AG09309 (cell line): ENCODE measurements at places on chromosomes 4 and X.
A peak's percentile ranks its signal among the peaks of the same experiment; 100 is the strongest.

GRCh38 chr4:122285285-122285684 lies 93.5 kb upstream of the ADAD1 start:
- DNase-seq, result no peak

GRCh38 chr4:10611673-10612072 lies 72.9 kb downstream of the CLNK start:
- DNase-seq, result peak; percentile 24

DNA sequence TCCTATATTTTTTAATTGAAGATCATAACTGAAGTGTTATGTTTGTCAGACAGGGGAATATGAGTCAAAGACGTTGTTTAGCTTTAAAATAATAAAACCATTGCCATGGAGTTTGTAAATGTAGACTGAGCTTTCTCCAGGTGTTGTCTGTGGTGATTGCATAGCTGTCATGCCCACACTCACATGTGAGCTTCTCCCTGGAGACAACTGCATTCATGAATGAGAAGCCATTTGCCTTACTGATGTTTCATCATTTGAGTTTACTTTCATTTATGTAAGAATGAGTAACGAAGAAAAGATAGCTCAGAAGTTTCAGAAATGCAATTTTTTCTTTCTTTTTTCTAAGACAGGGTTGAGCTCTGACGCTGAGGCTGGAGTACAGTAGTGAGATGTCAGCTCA lies 339.1 kb downstream of the GALNTL6 start:
- no peak for DNase-seq

DNA sequence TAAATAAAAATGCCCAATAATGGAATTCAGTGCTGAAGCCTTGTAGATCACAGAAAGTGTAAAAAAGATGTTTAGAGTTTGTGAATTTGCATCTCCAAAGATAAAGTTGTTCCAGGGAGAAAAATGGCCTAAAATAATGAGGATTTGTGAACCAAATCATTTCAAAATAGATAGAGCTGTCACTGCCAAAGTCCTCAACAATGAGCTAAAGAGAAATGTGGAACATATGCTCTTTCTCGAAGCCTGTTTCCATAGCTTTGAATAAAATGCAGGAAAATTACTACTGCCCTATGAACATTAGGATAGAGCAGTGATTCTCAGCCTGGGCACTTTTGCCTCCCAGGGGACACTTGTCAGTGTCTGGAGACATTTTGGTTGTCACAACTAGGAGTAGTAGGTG lies 3.4 kb upstream of the AP1S2 start:
- no peak for DNase-seq

- DNase-seq, result no peak
Observed at GRCh38 chr4:23972187-23972586, 82.3 kb upstream of the PPARGC1A start.

DNA sequence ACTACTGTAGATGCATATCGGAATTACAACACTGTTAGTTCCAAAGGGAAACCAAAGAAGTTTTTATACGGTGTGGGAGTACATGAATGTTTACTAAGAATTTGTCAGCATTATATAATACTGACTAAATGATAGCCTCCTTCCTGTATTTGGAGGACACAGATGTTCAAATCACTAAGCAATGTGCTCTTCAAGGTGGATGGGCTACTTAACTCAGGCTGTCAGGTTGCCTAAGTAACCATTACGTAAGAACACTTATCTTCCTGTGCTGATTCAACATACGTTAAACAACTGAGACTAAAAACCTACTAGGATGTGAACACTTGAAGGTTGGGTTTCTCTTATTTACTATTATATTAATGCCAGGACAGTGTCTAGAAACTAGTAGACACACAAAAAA lies 81.9 kb upstream of the HPGD start:
- peak; percentile 11 for DNase-seq

GRCh38 chr4:111400741-111401140 lies 744.5 kb upstream of the FAM241A start:
- DNase-seq, result peak; percentile 37

DNA sequence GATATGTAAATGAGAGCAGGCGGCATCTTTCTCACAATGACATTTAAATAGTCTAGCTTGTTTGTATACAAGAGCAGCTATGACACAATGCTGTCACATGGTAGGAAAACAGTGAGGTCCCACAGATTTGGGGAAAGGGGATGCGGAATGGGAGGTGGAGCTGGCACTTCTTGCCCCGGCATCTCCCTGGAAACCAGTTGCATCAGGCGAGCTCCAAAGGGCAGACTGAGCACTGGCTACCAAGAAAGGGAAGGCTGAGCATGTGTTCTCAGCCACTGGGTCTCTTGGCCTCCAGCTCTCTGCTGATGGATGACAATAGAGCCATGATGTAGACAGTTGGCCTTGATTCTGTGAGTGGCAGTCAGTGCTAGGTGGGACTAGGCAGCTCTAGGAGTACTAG lies 109.0 kb downstream of the UCHL1 start:
- DNase-seq, result no peak

DNA sequence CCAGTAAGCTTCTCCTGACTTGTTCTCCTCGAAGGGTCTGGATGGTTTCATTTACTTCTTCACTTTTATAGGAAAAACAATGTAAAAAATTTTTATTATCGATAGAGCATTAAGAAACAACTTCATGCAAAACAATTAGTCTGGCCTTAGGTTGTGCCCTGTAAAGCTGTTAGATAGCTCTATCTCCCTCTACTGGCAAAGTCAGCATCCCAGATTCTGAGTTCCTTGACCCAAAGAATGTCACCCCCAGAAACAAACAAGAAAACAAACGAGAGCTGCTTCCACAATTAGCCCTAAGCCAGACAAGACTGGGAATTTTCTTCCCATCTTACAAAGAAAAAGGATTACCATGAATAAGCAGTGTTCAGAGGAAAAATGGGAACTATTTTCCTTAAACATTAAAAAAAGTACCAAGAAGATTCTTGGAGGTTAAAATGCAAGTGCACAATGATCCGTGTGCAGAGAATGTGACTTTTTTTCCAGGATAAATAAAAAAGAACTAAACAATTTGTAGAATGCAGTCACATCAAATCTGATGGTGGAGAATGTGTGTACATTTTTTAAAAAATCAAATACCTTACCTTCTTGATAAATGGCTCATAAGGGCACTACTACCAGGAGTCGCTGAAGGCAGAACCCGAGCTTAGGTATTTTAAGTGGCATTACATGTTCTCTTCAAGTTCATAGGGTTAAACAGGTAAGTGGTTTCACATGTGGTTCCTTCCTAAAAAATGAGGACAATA lies 293.2 kb downstream of the FBXO8 start:
- peak; percentile 4 for DNase-seq

DNA sequence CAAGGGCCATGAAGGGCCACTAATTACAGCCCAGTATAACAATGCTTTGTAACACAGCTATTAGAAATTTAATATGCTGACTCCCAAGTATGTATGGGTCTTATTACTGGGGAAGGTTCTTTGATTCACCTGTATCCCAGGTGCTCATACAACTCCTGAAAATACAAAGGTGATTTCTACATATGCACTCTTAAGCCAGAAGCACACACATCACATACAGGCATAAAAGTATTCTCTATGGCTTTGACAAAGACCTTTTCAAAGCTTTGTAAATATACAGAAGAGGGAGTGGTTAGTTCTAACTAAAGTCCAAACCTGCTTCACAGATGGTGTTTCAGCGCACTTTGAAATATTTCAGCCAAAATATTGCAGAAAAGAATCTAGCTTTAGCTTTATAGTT lies 191.5 kb downstream of the SNCA start:
- no peak for DNase-seq

GRCh38 chr4:157246964-157247363 lies 26.4 kb downstream of the GRIA2 start:
- no peak for DNase-seq

DNA sequence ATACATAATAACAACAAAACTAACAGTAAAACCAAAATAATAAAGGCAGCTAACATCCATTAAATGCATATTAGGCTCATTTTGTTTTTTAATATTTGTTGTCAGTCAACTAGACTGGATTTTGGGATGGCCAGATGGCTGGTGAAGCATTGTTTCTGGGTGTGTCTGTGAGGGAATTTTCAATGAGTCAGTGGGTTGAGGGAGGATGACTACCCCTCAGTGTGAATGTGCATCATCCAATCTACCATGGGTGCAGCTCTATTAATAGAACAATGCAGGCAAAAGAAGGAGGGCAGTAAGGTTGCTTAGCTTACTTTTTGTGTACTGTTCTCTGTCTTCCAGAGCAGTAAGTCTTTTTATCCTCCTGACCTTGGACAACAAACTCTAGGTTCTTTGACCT lies 484.2 kb upstream of the HS3ST1 start:
- DNase-seq, result no peak

DNA sequence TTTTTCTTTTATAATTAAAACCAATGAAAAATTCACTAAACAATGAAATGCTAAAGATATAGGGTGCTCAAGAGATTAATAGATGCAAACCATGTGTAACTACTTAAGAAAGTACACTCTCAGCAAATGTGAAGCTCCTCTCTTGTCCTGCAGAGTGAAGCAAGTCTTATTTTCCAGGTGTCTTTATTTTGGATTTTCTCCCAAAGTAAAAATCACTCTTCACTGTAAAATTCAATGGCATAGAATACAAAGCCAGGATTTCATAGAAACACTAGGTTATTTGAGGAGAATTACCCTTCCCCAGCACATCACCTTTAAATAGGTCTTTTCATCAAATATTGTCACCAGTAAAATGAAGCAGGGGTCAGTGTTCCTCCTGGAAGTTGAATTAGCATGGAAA lies 57.0 kb upstream of the GIMD1 start:
- DNase-seq, result no peak

DNA sequence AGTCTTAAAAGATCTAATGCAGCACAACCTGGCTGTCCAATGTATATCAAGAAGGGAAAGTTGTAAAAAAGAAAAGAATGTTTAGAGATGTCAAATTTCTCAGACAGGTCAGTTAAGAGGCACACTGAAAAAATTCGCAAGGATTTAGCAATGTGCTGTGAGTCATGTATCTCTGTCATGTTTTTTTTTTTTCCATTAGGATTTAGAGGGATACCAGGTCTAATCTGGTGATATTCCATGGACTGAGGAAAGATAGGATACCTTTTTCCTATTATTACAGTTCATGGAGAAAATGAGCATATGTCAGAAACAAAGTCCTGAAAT lies 815.4 kb upstream of the PCDH10 start:
- DNase-seq, result no peak

GRCh38 chr4:176193938-176194337 lies 1.4 kb downstream of the SPATA4 start:
- peak; percentile 71 for DNase-seq

DNA sequence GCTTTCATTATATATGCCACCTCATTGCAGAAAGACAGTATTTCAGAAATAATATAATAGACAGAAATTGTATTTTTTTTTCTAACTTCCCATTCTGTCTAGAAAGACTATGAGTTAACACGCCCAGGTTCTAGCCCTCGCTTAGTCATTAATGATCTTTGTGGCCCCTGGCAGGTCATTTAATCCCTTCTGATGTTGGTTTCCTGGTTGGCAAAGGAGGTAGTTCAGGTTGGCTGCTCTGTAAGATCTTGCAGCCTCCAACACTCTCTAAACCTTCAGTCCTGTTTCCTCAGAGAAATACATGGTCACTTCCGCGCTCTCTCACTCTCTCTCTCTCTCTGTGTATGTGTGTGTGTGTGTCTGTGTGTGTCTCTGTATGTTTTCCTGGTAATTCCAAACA lies 156.3 kb upstream of the NOCT start:
- no peak for DNase-seq

DNA sequence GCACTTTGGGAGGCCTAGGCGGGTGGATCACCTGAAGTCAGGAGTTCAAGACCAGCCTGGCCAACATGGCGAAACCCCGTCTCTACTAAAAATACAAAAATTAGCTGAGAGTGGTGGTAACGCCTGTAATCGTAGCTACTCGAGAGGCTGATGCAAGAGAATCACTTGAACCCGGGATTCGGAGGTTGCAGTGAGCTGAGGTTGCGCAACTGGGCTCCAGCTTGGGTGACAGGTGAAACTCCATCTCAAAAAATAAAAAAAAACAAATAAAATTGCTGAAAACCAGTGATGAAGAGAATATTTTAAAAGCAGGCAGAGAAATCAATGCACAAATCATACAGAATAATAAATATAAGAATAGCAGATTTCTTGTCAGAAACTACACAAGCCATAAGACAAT lies 129.3 kb downstream of the SLIT2 start:
- no peak for DNase-seq

- DNase-seq, result no peak
Observed at GRCh38 chr4:139920486-139921002, 233.4 kb downstream of the MAML3 start.

DNA sequence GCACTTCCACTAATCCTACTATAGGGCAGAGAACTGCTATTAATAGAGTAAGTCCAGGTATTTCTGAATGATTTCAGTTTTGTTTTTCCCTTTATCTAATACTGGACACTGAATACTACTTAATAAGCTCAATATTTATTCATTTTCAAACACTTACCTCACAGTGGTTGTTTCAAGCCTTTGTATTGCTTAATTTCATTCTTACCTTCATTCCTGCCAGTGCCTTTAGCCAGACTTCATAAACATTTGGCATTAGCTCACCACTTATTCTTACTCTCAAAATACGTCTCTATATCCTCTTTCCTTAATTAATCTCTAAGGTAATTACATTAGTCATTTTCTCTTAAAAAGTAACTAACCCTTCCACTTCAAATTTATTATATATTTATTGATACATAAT lies 18.8 kb upstream of the CORIN start:
- no peak for DNase-seq

DNA sequence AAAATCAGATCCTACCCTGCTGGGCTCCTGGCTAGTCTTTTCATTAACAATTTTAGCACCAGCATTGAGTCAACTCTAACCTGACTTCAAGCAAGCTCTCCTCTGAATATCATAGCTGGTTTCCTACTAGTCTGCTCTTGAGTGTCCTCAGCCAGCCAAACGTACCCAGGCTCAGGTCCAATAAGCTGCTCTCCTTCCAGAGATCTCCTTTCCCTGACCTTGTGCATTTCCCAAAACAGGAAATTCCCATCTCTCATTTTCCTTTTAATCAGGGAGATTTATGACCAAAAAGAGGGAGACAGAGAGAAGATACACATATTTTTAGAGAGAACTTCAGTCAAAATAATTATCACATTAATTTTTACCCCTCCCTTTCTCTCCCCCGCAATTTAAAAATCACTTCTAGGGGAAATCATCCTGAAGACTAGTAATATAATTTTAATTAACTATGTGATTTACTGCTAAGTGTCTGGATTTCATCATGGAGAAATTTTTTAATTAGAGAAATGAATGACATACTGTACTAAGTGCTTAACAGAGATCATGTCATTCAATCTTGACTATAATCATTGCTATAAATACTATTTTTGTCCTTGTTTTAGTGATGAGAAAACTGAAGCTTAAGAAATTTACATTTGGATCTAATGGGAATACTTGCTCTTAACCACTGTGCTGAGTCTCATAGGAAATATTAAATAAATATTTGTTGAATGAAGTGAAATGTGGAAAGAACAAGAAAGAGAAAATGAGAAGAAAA lies 421.7 kb upstream of the INTU start:
- DNase-seq, result no peak

DNA sequence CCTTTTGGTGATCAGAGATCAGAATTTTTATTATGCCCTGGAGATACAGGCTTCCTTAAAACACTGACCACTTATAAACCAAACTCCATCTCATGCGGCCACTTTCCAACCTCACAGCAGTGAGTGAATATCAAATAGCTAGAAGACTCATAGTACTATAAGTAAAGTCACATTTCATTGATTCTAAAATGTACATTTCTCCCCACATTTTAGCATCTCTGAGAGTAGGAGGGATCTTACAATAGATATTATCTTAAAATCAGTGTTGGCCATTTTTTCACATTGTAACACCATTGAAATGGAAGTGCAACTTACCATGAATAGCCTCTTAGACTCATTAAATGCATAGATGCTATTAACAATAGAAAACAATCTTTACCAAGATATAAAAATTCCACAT lies 17.4 kb downstream of the PCYT1B start:
- DNase-seq, result no peak
